ENCODE measurements at places on chromosomes 6 and 20. TPM values are rescaled to one million over a fixed set of nuclear protein-coding genes. Genes with fewer than 3 reads are reported as not detected.

The CST5 gene
- polyA plus RNA-seq: not detected

The B3GAT2 gene
- polyA plus RNA-seq: 0.22 TPM

The TNFRSF21 gene
- polyA plus RNA-seq: 0.06 TPM

The OVOL2 gene
- polyA plus RNA-seq: not detected

The PRSS16 gene
- 1.5 TPM for polyA plus RNA-seq

The NKX2-2 gene
- not detected for polyA plus RNA-seq

The THBS2 gene
- 0.03 TPM for polyA plus RNA-seq

The NKAPL gene
- not detected for polyA plus RNA-seq
